Activated CD8-positive, alpha-beta memory T cell treated with anti-CD3 and anti-CD28 coated beads, Interleukin-2, amount 10 ng/mL, durations not matched to agents 7 days and 5 days (primary cell): ENCODE measurements at places on chromosomes 5 and 9. TPM values are rescaled to one million over a fixed set of nuclear protein-coding genes. Genes with fewer than 3 reads are reported as not detected.

The ACTL7B gene
- not detected for total RNA-seq

The HTR4 gene
- not detected for total RNA-seq

The TMOD1 gene
- 0.88 TPM for total RNA-seq

The GAS1 gene
- total RNA-seq = 0.07 TPM

The PCDHGC3 gene
- total RNA-seq = not detected

The C5orf58 gene
- not detected for total RNA-seq

The ACER2 gene
- total RNA-seq = 2.1 TPM

The PCDHB11 gene
- total RNA-seq = not detected
